ENCODE measurements at places on chromosomes 3 and 15. TPM values are rescaled to one million over a fixed set of nuclear protein-coding genes. Genes with fewer than 3 reads are reported as not detected.

Gene PRICKLE2
- total RNA-seq = 74.8 TPM

Gene SERINC4
- total RNA-seq = not detected

Gene INSYN1
- total RNA-seq = 22.9 TPM

Gene SKIC8
- 48.5 TPM for total RNA-seq

Gene SIDT1
- total RNA-seq = 37.4 TPM

Gene MUC20
- total RNA-seq = 4.3 TPM

Gene SORD
- 7.4 TPM for total RNA-seq

GRCh38 chr3:66885326-66886000 lies 112.6 kb upstream of the KBTBD8 start:
- no peak for DNase-seq

DNA sequence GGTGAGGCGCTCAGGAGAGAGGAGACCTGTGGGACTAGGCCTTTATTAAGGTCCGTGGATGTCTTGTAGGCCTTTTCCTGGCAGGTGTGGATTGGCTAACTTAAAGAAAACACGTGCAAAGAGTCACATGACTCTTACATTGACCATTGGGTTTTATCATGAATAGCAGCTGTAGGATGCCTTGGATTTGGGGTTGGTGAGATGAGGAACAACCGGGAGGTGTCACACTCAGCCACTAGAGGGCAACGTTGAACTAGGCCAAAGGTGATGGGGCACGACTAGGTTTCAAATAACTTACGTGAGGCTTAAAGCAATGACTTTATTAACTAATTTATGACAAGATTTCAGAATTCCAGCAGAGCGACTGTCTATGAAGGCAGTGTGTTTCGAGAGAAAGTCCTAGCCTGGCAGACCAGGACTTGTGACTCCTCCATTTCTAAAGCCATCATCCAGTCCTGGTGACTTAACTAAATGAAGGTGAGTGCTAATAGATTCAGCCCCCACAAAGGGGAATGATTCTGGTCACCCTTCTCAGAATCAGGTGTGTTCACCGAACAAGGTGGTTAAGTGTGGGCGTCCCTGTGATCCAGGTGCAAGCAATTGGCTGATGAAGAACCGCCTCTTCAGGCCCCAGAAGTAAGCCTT lies 345.6 kb downstream of the MCTP2 start:
- DNase-seq = no peak

DNA sequence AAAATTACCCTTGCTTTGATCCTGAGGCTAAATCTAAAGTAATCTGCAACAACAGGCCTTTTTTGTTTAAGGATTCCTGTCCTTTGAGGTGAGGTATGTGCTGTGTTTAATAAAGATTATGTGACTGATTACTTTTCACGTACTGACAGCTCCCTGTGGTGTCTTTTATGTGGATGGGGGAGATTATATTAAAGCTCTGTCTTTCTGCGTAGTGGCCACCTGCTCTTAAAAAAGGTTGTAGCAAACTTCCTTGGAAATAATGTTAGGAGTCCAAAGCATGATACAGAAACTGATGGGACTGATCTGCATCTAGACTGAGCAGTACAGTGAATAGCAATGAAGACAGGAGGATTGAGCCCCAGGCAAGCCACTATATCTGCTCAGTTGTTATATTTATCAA lies 453.0 kb upstream of the GOLIM4 start:
- DNase-seq = no peak

DNA sequence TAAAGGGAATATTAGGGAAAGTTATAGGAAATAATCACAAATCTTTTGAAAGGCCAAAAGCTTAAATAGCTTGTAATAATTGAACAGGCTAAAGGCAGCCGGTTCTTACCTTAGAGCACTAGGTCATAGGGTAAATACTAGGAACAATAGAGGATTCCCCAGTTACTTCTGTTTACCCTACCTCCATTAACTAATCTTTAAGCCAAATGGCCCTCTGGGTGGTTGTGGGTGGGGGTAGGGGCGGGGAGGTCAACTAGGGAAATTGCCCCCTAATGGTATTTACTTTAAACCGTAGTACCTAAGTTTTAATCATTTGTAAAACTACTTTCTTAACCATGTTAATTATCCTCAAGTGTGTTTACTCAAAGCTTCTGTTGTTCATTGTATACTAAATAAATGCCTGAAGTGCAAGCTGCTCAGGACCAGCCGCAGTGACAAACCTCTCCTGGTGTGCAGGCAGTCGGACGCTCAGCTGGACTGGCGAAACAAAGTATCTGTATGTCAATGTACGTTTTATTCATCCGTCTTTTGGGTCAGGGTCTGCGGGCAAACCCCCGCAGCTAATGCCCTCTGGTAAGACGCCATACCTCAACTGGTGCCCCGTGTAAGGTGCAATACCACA lies 18.9 kb downstream of the MAGEL2 start:
- DNase-seq = no peak

DNA sequence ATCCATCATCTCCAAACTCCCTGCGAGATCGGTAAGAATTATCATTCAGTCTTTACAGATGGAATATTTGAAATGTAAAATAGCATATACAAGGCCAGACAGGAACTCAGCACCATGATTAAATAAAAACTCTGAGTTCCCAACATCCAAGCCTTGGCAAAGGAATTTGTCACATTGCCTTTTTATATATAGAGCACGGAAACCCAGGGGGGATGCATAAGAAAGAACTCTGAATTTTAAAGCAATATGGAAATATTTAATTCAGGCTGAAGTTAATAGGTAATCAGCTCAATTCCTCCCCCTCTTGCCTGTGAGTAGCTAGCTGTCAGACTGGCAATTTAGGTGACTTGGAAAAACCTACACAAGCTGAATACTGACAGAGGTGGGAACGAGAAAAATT lies 217.9 kb upstream of the KCNMB2 start:
- no peak for DNase-seq

DNA sequence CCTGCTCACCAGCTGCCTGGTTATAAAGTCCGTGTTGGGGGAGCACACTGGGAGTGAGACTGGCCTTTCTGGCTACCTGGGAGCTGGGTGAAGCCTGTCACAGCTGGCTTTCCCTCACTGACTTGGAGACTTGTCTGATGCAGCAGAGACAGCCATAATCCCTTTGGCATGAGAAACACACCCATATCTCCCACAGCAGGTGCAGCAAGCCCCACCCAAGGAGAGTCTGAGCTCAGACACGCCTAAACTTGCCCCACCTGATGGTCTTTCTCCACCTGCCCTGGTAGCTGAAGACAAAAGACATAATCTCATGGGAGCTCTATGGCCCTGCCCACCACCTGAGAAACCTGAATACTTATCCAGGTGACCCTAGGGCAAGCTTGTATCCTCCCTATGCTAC lies 54.8 kb downstream of the NMD3 start:
- DNase-seq = no peak

DNA sequence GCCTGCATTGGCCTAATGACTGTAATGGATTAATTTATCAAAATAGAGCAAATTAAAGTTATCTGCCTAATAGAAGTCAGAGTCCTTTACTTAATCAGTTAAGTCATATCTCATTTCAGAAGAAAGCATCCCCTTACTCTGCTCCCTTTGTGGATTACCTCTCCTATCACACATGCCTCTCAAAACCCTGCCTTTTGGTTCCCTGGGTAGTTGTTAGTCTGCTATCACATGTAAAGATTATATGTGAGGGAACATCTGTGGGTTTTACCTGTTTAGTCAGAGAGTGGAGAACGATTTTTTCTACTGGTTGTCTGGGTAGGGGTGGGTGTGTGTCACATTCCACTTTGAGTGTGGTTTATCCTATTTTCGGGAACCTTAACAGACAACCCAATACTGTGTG lies 16.4 kb downstream of the UBE2E2 start:
- no peak for DNase-seq

GRCh38 chr3:76352511-76353284 lies 567.3 kb upstream of the ZNF717 start:
- DNase-seq = no peak

DNA sequence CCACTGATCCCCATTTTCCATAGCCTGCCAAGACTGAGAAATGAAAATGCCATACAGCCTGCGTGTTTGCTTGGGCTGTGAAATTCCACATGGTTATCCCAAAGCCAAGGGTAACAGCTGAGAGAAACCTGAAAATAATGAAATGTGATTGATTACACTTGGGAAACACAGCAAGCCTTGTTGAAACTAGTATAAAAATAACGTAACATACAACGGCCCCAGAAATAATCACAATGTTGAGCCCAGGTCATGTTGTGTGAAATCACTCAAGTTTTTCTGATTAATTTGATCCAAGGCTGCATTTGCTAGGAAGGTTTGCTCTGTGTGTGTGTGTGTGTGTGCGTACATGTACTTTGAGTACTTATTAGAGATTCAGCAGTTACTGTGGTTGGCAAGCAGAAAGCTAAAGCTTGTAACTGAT lies 269.0 kb downstream of the OXSM start:
- no peak for DNase-seq

- DNase-seq = no peak
Observed at GRCh38 chr15:27341780-27342343, 370.9 kb downstream of the GABRG3 start.

DNA sequence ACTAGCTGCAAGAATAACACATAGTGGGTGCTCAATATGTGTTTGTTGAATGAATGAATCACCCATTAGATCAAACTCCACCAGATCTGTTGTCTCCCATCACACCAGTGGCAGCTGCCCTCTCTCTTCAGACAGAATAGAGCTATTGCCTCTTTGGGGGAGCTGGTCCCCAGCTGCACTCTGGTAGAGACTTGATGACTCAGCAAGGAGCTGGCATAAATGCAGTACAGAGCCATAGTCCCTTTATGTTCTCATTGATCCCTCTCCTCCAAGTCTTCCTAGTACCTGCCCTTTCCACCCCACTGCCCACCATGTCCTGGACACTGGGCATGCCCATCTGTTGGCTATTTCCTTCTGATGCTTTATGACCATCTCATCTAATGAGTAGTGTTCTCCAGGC lies 361.9 kb downstream of the LRTM1 start:
- DNase-seq = no peak

DNA sequence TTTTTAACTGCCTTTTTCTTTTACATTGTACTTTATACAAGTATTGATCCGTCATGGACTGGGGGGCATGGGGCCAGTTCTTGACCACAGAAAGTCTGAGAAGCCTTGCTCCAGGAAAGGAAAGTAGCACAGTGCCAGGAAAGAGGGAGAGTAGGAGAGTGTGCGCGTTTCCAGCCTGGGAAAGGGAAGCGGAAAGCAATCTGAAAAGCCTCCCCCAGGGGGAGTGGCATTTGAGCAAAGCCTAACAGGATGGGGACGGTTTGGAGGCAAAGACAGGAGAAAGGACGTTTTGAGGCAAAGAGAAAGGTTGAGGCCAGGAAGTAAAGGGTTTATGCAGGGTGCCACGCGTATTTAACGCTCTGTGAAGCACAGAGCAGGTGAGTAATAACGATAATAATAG lies 116.9 kb downstream of the RORA start:
- DNase-seq = no peak

- no peak for DNase-seq
Observed at GRCh38 chr3:142912402-142913172, 23.7 kb upstream of the PCOLCE2 start.

DNA sequence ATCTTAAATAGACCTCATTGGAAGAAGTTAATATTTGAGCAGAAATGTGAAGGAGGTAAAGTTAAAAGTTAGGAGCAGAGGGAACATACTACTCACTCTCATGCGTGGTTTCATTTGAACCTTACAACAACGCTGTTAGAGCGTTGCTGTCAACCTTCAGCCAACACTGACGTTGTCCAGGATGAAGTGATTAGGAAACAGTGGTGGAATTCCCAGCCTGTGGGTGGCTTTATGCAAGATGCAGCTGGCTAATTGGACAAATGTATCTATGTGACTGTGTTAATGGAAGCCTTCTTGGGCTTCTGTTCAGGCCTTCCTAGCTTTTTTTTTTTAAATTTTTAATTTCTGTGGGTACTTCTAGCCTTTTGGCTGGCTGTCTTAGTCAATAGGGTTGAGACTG lies 40.5 kb downstream of the PTPRG start:
- no peak for DNase-seq

All from cerebellum (tissue), 4 donors.